ENCODE measurements at places on chromosomes 3 and 15.

DNA sequence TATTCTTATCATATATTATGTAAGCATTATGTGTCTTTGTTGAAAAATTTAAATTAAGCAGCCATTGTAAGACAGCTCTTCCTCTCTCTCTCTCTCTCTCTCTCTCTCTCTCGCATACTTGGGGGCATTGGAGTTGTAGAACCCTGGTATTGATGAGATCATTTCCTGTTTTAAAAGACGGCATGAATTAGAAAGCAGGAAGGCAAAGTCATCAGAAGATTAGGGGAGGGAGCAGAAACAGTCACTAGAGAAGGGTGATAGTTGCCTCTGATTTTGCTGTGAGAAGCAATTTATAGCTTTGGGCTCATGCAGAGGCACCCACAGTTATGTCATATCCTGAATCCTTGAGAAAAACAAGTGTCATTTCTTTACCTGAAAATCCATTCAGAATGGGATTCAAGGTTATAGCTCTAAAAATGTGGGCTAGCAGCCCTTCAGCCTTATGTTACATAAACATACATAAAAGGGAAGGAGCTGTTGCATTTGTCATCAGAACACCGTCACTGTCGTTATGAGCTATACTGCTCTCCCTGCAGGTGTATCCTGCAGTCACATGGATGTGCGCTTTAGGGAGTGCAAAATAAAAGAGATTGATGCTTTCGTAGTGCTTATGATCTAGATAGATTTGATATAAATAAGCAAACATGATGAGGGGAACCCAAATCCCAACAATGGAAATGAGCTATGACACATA lies 213.8 kb downstream of the NR1D2 start:
- no peak for DNase-seq

DNA sequence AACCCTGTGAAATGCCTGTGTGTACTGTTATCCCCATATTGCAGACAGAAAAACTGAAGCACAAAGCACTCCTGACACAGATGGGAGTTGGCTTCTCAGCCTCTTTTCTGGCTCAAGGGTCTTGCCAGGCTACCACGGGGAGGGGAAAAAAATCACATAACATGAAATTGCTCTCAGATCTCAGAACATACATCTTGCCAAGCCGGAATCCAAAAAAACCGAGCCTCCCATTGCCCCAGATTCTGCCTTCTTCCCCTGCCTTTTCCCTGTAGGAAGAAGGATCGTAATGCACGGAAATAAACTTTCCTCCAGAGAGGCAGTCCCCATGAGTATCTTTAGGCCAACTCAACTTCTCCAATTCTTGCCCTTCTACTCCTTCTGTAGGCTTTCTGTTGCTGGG lies 16.6 kb upstream of the MRPS22 start:
- no peak for DNase-seq

GRCh38 chr3:108602935-108603294 lies 13.4 kb downstream of the DZIP3 start:
- no peak for DNase-seq

GRCh38 chr3:142502187-142502985 lies 54.5 kb upstream of the XRN1 start:
- DNase-seq, result no peak

GRCh38 chr15:66850078-66850991 lies 148.3 kb downstream of the SMAD6 start:
- DNase-seq, result no peak

DNA sequence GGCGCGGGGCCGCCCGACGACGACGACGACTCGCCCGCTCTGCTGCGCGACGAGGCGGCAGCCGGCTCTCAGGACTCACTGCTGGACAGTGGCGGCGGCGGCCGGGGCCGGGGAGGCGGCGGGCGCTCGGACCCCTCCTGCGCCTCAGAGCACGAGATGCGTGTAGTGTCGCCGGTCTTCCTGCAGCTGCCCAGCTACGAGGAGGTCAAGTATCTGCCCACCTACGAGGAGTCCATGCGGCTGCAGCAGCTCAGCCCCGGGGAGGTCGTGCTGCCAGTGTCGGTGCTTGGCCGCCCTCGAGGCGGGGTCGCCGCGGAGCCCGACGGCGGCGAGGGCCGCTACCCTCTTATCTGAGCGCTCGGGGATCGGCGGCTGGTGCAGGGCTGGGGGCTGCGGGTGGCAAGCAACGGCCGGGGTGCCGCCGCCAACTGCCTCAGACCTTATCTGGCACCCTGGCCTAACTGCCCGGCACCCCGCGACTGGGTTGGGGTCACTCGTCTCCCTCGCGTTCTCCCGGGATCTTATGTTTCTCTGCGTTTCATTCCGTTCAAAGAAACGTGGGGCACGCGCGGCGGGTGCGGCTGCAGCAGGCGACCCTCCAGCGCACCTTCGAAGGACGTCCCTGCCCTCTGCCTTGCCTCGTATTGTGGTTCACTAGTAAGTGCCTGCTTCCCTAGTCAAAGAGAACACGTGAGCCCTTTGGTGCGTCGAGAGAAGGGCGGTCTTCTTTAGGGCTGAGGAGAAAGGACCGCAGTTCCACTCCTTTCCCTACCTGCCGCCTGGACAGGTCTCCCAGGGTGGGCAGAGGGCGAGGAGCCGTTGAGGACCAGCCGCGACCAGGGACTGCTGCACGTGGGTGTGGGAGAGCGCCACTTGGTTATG lies 1.0 kb downstream of the C3orf80 start:
- no peak for DNase-seq

DNA sequence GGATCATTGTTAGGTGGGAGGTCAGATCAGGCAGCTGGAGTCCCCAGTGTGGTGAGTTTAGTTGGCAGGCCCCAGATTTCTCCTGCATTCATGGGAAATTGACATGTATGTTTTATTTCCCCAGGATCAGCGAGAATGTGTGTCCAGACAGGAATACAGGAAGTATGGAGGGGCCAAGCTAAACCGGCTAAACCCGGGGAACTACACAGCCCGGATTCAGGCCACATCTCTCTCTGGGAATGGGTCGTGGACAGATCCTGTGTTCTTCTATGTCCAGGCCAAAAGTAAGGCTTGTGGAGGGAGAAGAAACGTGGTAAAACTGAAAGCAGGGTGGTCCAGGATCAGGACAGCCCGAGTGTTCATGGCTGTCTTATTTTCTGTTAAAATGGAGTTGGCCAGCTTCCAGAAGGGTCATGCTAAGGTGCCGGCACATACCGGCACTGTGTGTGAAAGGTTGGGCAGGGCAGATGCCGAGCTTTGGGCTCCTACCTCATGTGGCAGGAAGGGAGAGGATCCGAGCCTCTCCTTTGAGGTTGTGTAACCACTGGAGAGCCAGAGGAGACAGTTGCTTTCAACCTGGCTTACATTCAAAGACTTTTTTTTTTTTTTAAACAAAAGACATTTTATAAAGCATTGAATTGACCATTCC lies 83.1 kb downstream of the PGPEP1L start:
- DNase-seq, result no peak

- DNase-seq, result no peak
Observed at GRCh38 chr3:186651678-186652215, 11.5 kb downstream of the FETUB start.

- no peak for DNase-seq
Observed at GRCh38 chr15:36507458-36507857, 72.0 kb upstream of the CDIN1 start.

DNA sequence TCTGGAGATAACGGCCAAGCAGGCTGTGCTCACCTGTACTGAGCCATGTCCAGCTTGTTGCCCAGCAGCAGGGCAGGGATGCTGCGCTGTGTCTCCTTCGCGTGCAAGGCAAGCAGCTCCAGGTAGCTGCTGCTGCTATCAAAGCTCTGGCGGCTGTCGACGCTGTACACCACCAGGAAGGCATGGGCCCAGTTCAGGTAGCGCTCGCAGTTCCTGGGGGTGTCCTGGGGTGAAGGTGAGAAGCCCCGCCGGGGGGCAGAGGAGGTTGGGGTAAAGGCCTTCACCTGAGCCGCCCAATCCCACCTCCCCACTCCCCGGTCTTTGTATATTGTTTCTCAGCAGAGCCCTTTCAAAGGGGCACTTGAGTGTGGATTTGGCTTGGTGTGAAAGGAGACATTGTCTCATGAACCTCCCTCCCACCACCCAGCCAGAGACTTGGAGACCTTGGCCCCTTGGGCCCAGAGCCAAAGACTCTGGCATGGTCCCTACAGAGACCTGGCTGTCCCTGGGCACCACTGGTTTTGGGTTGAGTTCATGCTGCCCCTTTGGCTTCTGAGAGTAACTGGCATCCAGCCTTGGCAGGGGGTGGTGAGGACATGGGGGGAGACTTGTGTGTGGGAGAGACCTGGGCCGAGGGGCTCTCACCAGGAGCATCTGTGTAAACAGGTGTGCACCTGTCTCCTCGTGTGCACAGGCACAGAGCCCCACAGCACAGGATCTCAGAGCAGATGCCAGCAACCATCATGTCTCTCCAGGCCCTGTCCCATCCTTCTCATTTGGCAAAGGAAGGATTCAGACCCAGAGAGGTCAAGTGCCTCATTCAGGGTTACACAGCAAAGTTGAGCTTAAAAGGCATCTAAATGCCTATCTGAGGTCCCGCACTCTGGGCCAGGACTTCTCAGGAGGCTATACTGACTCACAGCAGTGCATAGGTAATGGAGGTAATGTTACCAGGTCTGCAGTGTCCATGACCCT lies 9.1 kb downstream of the RASL12 start:
- DNase-seq, result no peak

DNA sequence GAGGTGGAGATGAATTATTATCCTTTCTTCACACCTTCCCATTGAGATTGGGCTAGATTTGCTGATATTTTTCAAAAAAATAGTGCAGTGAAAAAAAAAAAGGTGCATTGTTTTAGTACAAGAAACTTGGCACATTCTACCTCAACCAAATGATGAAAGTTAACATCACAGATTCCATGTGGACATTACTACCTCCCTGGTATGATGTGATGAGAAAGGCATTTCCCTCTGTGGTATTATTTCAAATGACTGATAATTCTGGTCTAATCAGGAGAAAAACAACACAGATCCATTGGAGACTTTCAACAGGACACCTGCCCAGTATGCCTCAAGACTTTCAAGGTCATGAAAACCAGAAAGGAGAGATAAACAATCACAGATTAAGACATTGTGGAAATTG lies 313.4 kb downstream of the BCHE start:
- DNase-seq, result no peak

DNA sequence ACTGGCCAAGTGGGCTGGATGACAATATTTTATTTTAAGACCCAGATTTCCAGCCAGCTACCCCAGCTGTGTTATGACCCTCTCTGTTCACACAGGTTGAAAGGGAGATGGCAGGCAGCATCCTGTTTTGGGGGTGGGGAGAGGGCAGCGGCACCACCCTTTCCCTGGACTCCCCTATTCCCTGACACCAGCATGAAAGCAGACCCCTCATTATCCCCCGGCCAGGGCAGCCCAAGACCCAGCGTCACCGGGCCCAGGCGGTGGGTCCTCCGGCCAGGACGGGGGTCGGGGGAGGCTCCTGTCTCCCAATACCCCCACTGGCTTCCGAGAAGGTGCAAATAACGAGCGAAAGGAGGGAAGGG lies 127.6 kb upstream of the MEF2A start:
- no peak for DNase-seq

DNA sequence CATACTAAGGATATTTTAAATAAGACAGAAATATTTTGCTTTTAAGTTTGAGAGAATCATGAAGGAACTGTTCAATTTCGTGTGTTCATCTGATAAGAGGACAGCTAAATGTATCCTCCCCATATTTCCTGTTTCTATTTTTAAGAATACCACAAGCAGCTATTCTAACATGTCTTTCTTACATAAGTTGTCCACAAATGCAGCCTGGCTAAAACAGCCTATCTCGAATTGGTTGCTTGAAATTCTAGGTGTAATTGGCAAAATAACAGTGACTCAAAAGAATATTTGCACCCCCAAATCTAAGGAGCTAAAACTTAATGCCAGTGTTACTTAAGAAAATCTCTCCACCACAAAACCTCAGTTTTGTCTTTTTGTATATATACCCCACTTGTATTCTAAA lies 35.0 kb downstream of the BTLA start:
- DNase-seq, result no peak

GRCh38 chr3:72950801-72951200 lies 45.8 kb upstream of the PPP4R2 start:
- DNase-seq, result no peak

- no peak for DNase-seq
Observed at GRCh38 chr3:191873736-191874135, 412.8 kb downstream of the PYDC2 start.

- no peak for DNase-seq
Observed at GRCh38 chr15:92683511-92683834, 27.9 kb upstream of the FAM174B start.

- no peak for DNase-seq
Observed at GRCh38 chr3:23389089-23389488, 186.0 kb downstream of the UBE2E2 start.

DNA sequence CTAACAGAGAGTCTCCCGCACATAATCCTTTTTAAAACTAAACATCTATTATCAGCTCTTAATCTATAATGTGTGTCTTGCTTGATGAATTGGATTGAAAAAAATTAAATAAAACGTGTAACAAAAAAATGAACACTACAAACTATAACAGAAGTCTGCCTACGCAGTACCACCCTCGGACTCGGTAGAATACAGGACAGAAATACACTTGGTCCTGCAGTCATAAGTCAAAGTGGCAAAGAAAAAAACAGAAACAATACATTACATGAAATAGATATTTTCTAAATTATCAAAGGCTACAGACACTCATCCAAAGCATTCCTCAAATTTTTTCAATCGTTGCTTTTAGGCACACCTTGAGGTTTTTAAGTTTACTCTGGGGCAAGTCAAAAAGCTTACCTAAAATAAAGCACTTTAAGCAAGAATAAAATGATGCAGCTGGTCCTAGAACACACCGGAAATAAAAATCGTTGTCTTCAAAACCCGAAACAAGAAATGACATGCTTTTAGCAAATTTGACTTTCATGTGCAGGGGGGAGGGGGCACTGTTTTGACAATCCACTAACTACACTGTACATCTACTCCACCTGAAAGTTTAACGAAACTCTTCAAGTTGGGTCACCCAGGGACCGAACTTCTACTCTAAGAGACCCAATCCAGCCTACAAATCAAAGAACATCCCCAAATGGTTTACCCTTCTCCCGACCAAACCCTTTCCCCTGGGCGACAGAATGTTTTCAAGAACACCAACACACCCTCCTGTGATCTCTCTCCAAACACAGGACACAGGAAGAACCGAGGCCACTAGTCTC lies 1.3 kb downstream of the ADAM10 start:
- DNase-seq, result no peak

- DNase-seq, result no peak
Observed at GRCh38 chr3:7573330-7573729, 712.4 kb downstream of the GRM7 start.

- DNase-seq, result no peak
Observed at GRCh38 chr15:74265046-74265639, 29.0 kb downstream of the CCDC33 start.

GRCh38 chr15:40337597-40337996 lies 3.1 kb downstream of the CCDC9B start:
- no peak for DNase-seq

GRCh38 chr15:83816124-83816883 lies 162.4 kb downstream of the ADAMTSL3 start:
- no peak for DNase-seq

GRCh38 chr3:123723522-123724168 lies 138.8 kb upstream of the HACD2 start:
- no peak for DNase-seq
